GM03348 (cell line): ENCODE measurements at places on chromosomes 1 and 21.

- DNase-seq = no peak
Measured at GRCh38 chr1:14117700-14118099, 417.7 kb downstream of the PRDM2 start.

DNA sequence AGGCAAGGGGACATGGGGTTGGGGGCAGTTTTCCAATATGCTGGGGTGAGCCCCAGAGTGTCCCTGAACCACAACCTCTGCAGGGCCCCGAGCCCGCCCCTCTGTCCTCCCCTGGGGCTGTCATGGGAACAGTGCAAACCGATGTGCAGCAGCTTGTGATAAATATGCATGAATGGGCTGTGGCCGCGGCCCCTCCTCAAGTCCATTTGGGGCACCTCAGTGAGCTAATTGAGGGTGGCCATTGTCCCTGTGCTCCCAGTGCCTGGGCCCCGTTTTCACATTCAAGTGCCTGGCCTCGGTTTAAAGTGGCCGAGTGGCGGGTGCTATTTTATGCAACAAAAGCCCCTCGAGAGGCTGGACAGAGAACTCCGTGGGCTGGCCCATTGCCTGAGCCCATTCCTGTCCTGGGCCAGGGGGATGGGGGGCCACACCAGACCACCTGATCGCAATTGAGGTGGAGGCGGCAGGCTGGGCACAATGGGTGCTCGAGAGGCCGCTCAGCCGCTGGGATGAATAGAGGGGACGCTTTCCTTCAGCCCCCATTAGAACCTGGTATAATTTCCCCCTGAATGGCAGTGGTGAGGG, 193.7 kb downstream of the FOXD2 start:
- DNase-seq = no peak

DNA sequence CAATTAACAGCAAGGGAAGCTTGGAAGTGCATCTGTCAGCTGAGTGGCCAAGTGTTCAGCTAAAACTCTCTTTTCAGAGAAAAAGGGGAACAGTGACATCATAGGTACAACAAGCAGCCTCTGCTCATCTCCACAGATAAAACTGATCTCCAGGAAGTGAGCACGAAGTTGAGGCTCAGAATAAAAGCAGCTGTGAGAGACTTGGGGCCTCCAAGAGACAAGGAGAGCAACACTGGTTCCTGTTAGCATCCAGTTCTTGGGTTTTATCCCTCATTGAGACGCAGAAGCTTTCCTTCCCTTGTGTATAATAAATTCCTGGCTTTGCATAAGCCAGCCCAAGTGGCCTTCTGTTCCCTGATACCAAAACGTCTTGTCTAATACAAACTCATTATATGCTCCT, 20.0 kb upstream of the CNN3 start:
- DNase-seq = no peak

DNA sequence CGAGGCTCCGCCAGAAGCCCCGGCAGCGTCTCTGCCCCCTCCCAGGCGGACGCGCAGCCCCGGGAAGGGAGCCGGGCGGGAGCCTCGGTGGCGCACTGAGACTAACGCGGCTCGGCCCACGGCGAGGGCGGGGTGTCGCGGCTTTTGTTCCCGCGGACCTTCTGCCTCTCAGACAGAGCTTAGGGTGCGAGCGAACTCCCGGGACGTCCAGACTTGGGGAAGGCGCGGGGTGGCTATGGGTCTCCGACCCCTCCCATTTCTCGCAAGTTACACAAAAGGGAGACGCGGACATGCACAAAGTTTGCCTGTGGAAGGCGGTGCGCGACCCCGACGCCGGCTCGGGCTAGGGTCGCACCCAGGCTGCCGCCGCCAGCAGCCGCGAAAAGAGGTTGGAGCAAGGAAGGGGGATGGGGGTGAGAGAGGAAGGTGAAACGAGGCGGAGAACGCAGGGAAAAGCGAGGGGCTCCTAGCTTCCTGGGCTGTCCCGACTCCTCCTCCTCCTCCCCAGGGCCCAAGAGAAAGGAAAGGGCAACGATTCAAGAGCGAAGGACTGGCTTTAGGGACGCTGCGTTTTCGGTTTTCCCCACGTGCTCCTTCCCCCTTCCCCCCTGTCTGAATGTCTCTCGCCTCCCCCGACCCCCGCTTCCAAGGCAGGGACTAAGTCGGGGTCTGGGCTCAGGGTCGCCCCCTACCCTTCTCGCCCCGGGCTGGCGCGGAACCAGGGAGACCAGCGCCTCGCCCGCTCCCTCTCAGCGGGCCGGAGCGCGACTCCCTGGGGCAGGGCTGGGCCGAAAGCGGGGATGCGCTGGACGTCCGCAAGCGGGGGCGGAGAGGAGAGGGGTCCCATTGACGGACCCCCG, 729 bp downstream of the APP start:
- DNase-seq = peak; percentile 77

DNA sequence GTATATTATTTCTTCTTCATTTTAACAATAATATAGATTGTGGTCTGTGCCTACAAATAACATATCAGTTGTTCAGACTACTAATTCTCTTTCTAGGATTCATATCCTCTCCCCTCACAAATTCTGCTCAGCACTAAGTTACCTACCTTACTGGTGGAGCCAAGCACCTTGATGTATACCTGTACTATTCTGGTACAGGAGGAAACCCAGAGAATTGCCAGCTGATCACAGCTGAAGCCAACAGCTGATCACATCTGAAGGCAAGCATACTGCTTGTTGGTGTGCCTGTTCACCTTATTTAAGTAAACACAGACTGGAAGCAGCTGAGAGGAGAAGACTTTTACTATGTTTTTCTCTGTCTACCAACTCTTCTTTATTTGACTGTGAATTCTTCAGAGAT, 101.8 kb downstream of the PBX1 start:
- no peak for DNase-seq

DNA sequence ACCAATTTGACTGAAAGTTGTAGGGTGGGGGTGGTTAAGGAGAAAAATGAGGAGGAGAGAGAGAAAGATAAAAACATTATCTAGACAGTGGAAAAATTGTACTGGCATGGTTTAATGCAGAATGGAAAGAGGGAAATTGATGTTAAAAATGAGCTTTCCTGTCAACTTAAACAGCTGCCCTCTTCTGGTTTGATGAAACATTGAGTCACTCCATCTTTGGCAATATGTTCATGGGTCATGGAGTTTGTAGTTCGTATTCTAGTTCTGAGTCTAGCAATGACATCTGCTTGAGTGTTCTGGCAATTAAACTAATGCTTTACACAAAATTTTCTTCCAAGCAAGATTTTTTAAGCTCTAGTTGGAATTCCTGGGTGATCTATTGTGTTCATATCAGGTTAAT, 9.6 kb downstream of the ZNF648 start:
- no peak for DNase-seq

GRCh38 chr1:111976842-111977241, 12.6 kb downstream of the KCND3 start:
- DNase-seq = no peak

DNA sequence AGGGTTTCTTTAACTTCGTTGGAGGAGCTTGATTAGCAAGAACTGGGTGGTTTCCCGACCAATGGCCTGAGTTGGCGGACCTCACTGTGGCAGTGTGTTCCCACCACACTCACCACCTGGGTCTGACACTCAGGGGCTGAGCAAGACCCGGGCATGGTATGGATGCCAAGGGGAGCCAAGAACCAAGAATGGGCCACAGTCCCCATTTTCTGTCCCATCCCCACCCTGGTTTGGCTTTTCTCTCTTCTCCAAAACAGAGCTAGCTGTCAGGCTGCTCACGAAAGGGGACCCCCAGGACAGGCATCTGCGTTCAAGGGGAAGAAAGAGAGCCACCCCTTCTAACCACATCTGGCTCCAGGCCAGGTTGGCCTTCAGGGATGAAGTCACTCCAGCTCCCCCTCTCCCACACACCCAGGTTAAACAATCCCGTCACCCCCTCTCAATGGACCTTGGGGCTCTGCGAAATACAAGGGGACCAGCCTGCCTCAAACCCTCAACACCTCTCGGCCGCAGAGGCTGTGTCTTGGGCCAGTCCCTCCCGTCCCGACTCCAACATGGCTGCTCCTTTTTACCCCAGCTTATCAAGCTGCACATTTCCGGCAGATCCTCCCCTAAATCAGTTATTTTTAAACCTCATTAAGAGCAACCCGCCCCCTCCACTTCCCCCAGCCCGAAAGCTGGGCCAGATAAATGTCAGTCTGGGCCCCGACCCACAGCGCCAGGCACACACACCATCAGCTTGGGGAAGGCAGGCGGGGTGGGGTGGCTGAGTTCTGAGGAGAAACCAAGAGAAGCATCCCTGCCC, 3.4 kb downstream of the TAGLN2 start:
- DNase-seq = no peak

DNA sequence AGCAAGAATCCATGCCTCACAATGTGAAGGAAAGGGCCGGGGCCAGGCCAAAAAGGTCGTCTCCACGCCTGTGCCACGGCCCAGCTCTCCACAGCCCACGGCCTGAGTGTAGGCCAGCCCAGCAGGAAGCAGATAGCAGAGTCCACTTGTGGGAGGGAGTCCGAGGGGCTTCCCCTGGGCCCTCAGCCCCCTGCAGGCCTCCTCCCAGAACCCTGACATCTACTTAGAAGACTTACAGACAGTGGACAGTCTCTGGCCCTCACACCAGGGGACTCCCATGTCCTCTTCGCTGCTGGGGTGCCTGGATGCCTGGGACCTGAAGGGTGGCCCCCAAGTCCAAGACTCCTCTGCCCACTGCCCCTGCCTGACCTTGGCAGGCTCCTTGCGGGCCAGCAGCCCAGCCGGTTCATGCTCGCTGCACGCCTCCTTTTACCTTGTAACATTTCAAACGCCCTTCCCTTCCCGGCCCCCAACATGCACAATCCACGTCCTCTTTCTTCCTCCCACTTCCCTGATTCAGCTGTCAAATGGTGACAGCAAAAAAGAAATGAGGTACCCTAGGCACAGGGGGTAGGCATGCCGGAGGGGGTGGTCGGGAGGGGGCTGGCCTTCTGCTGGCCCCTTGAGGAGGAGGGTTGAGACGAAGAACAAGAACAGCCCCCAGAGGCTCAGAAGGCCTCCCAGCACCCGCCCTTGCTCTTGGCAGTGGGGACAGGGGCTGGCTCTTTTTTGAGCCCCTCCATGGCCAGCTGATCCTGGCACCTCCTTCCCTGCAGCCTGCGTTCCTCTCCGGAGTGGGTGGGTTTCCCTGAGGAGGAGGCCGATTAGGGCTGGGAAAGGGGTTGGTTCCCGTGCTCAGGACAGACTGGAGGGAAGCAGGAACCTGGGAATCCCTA, 997 bp upstream of the PTPN7 start:
- no peak for DNase-seq

- peak; percentile 71 for DNase-seq
Measured at GRCh38 chr1:50368179-50369007, 54.9 kb downstream of the DMRTA2 start.

DNA sequence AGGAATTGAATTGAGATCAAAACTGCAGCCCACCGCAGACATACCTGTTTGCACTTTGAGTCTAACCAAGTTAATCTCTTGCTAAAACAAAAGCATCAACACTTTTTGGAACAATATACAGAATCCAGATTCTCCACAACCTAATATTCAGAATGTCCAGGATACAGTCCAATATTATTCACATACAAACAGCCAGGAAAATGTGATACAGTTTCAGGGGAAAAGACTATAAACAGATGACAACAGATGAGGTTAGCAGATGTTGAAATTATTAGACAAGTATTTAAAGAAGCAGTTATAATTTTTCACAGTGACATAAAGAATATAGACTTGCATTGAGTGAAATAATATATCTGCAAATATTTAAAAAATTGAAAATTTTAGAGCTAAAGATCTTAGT, 678.1 kb upstream of the CXADR start:
- no peak for DNase-seq

- no peak for DNase-seq
Measured at GRCh38 chr1:98709906-98710305, 48.4 kb downstream of the SNX7 start.

DNA sequence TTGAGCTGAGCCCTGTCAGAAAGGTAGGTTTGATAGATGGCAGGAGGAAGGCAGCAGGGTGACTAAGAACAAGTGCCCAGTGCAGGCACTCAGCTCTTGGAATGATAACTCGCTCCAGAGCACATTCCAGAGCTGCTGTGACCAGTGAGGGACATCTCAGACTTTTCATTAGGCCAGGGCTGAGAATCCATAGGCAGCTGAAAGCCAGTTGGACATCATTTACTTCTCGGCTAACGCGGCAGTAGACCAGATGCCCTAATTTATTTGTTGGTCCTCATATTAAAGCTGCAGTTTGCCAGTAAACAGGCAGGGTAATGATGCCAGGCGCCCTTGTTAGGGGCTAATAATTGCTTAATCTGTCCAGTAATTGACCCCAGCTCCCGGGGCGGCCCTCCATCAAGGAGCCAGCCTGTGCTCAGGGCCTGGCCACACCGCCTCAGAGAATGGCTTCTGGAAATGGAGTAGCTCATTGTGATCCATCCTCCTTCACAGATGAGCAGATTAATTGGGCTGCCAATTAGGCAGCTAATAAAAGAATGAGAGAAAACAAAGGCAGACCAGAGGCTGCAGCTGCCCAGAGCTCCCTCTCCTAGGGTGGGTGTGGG, 122.0 kb downstream of the BEND5 start:
- no peak for DNase-seq

GRCh38 chr1:231806623-231807495, 180.3 kb downstream of the DISC1 start:
- no peak for DNase-seq
